NCI-H1092 treated with DMSO at 0.1 percent for 48 hours (cell line): ENCODE measurements at places on chromosomes 4 and X.

- no peak for DNase-seq
Measured at GRCh38 chrX:41730081-41730480, 6.1 kb downstream of the GPR82 start.

- DNase-seq = no peak
Measured at GRCh38 chr4:177155454-177155853, 154.2 kb upstream of the NEIL3 start.

- DNase-seq = no peak
Measured at GRCh38 chrX:134803551-134804183, 145.4 kb upstream of the PLAC1 start.

- DNase-seq = no peak
Measured at GRCh38 chr4:8940792-8941491, 69.3 kb upstream of the HMX1 start.

DNA sequence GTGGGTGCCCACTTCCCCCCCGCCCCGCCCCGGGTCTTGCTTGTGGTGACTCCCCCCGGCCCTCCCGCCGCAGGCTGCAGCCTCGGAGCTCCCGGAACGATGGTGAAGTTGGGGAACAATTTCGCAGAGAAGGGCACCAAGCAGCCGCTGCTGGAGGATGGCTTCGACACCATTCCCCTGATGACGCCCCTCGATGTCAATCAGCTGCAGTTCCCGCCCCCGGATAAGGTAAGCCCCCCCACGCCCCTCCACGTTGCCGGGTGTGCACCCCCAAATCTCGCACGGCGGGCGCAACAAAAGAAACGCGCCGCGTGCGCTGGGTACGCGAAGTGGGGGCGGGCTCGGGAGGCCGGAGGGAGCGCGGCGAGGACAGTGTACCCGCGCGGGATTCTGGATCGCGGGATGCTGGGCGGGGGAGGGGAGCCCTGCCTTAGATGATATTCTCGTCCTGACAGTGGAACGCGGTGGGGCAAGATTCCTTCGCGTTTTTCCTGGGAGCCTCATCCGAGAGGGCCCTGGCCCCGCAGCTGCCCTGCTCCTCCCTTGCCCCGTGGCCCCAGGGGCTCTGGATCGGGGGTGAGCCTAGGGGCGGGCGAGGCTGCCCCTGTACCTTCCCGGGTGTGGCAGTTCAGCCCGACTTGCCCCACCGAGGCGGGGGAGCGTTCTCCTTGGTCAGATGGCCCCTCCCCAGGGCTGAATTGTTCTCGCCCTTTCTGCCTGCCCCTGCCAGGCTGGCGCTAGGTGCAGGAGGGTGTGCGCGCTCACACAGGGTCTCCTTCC lies 819 bp downstream of the NSG1 start:
- DNase-seq = peak; percentile 24

GRCh38 chr4:183747931-183748670 lies 89.0 kb downstream of the TRAPPC11 start:
- DNase-seq = no peak

DNA sequence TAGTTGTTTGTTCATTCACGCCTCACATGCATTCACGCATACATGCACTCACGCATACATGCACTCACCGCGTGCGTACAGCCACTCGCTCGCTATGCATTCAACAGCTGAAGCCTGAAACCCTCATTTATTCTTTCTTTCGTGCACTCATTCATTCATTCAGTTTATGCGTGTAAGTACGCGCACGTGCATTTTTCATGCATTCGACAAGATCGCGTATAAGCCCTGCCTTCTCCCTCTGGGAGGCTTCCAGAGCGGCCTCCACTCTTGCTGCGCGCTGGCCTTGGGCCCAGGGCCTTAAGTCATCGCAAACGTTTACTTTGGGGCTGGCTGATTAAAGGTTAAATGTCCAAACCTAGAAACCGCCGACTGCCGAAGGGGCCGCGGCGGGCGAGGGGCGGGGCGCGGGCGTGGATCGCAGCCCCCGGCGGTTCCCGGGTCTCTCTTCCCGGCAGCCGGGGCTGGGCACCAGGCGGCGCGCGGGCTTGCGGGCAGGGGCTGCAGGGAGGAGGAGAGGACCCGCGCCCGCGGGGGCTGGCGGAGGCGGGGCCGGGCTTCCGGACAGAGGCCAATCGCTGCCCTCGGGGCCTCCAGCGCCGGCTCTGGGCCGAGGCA lies at the start of gene GYG2:
Gene GYG2, plus strand, starts transcription at position 587 of the 615 bp plus-strand sequence. CDS start 1,259 bp downstream, outside the sequence.
- DNase-seq = no peak

DNA sequence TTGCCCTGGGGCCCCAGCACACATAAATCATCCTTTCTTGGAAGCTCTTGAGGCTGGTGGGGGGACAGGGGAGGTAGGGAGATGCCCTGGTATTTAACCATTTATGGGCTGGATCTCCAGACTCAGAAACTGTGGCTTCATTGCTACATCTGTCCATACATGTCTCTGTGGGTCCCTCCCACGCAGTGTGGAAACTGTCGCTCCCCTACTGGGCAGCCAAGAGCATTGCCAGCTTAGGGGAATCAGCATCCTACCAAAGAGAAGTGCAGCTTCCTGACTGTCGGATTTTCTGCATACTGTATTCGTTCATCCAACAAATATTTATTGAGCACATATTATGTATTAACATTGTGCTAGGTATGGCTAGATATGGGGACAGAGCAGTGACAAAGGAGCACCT lies 3.7 kb downstream of the GRIPAP1 start:
- no peak for DNase-seq
